MV-4-11 (cell line): ENCODE measurements at places on chromosomes 5 and 9.

DNA sequence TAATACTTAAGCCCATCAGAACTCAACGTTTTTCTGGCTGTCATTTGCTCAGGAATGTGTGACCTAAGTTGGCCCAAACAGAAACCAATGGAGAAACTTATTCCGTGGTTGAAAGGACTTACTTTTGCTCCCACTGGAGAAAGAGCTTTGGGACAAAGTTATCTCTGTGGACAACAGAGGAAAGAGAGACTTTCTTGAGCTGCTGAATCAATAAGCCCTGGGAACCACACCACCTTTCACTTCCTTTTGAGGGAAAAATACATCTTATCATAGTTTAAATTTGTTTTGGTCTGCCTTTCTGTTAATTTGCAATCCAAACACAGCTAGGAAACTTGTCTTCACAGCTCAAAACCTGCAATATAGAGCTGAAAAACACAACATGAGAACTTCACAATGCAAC is 62.8 kb upstream of the VCAN start:
- peak; percentile 21 for DNase-seq

DNA sequence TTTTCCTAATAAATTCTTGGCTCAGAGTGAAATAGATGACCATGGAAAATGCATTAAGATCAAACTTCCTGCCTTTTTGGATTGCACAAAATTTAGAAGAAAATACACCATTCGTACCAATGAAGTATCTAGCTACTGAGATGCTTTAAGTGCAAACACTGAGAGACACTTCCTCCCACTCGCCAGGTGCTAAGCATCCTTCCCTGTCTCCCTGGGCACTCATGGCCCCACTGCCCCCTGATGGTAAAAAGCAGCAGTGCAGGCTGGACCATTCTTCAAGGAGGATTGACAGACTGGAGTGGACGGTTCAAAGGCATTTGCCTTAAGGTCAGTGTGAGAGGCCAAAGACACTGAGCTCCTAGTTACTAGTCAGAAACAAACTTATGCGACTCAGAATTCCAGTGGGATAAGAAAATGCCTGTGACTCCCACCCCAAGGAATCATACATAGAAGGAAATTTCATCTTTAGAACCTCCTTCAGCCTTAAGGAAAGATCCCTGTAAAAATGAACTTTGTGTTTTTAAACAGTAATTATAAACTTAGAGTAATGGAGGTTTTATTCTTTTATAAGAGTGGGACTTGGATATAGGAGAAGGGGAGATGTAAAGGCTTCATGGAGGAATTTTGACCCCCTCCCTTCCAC is 86.0 kb upstream of the SLC30A5 start:
- DNase-seq: peak; percentile 49

DNA sequence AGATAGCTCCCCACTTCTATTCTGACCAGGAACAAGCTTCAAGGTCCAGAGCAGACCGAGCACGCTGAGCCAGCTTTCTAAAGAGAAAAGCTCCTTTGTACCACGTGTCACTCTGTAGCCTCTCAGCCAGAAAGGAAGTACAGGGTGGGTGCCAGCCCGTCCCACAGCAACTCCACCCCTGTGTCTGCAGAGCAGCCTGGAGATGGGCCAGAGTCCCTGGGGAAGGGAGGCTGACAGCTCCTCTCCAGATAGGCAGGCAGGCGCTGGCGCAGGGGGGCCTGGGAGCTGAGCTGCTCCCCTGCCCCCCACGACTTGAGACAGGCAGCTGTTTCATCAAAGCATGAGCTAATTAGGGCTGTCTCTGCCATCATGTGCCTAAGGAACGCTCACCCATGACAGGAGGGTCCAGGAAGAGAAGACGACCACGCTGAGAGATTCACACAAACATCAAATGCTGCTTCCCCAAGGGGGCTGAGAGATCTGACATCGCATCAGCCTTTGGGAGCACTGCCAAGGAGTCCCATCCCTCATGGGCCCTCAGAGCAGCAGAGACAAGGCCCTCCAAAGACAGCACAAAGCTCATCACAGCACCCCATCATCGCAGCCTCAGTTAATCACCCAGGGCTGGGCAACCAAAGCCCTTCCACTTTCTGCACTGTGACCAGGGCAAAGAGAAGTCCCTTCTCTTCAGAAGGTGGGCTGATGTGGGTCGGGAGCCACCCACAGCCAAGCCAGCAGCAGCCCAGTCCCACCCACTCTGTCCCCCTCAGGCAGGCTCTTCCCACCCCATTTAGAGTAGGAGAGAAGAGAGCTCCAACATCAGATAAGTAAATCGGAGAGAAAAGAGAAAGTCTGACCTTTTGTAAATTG is 78.5 kb upstream of the LRRTM2 start:
- peak; percentile 54 for DNase-seq

- no peak for DNase-seq
Measured at GRCh38 chr9:87464110-87464991, 33.3 kb upstream of the DAPK1 start.

GRCh38 chr9:88932766-88933165 is 58.5 kb upstream of the S1PR3 start:
- no peak for DNase-seq

DNA sequence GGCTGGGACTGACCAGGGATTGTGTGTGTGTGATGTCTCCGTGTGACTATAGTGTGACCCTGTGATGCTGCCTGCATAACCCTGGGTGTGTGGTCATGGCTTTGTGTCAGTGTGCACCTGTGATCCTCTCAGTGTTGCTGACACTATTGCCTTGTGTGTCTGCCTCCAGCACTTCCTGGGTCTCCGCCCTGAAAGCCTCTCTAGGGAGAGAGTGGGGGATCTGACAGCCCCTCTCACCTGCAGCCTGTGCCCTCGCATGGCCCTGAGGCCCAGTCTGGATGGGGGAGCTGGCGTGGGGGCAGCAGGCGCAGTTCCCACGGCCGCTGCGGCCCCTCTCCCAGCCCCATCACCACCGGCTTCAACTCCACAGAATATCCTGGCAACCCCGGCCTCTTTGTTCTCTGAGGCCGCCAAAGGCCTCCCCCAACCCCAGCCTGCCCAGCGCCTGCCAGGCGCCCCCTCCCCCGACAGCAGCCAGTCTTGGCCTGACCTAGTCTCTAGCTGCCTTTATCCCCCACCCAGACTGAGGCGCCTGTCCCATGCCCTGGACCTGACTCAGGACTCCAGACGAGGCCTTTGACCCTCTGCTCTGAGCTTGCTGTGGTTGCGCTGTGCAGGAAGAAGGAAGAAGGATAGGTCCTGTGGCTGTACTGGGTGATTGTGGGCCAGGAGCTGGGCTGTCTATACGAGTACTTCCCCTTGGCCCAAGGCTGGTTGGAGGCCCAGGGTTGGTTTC is 38.7 kb downstream of the CXXC5 start:
- DNase-seq: peak; percentile 73

DNA sequence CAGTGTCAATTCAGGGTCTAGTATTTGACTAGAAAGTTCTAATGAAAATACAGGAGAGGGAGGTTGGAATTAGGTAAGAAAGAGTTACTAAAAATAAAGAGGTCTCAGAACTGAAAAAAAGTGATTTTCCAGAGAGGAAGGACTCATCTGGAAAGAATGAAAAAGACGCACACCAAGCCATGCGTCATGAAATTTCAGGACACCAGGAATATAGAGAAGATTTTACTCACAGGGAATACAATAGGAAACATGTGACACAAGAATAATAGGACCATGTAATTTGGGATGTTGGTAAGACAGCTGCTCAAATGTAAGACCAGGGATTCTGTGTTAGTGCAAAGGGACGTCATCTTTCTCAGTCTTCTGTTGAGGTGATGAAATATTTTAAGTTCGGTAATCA is 224.7 kb downstream of the GDNF start:
- no peak for DNase-seq

- peak; percentile 85 for DNase-seq
Measured at GRCh38 chr5:151483647-151484046, 36.2 kb downstream of the SLC36A1 start.

DNA sequence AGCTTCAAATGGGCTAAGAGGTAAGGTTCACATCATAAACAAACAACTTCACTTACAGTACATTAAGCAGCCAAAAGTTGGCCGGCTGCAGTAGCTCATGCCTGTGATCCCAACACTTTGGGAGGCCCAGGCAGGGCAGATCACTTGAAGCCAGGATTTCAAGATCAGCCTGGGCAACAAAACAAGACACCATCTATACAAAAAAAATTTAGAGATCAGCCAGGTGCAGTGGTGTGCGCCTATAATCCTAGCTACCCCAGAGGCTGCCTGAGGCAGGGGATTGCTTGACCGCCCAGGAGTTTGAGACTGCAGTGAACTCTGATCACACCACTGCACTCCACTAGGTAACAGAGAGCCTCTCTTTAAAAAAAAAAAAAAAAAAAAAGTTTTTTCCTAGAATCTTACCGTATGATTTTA is 16.9 kb downstream of the UBTD2 start:
- DNase-seq: no peak

- DNase-seq: no peak
Measured at GRCh38 chr5:39164016-39164415, 55.3 kb downstream of the FYB1 start.
